ENCODE measurements at places on chromosomes 2 and 18.

DNA sequence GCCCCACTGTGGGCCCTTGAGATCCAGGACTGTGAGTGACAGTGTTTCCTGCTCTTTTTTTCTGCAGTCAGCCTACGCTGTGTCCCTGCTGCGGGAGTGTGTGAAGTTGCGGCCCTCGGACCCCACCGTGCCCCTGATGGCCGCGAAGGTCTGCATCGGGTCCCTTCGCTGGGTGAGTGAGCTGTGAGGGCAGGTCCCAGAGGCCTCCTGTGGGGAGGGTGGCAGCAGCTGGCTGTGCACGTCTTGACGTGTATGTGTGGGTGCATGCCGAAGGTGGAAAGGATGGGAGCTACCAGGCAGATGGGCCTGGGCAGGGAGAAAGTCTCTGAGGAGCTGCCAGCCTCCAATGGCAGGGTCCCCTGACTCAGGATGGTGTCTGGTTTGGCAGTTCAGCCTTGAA lies 95.7 kb upstream of the MCFD2 start:
- DNase-seq = no peak

DNA sequence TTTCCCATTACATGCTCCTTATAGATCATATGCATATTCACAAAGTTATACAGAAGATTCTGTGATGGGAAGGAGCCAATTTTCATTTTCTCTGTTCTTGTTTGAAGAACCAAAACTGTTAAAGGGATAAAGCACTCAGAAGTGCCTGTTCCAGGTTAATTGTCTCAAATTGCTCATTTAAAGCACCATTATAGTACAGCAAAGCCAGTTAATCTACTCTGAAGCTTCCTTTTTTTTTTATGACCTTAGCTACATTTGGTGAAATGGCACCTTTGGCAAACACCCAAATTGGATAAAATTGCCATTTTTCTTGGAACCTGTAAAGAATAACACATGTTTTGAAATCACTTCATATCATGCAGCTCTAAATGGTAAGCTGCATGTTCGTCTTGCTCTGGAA lies 1092.3 kb downstream of the BCL11A start:
- no peak for DNase-seq

GRCh38 chr2:138037090-138037489 lies 72.8 kb downstream of the HNMT start:
- DNase-seq = no peak

DNA sequence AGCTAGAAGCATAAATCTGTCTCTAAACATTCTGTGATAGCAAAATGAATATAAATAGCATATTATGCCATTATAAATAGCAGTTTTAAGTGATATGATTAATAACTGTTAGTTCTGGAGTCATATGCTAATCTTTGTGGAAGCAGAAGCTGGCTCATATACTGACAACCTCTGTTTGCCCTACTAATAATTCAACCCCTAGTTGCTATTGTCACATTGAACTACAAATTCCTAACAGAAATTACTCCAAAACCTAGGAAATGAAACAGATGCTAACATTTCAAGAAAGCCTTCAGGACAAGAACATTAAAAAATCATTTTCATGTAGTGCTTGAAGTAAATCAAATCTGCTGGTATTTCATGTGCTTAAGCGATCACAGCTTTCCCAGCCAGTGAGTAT lies 28.2 kb downstream of the CALCRL start:
- no peak for DNase-seq

- DNase-seq = no peak
Measured at GRCh38 chr2:163319006-163319405, 416.8 kb downstream of the FIGN start.

DNA sequence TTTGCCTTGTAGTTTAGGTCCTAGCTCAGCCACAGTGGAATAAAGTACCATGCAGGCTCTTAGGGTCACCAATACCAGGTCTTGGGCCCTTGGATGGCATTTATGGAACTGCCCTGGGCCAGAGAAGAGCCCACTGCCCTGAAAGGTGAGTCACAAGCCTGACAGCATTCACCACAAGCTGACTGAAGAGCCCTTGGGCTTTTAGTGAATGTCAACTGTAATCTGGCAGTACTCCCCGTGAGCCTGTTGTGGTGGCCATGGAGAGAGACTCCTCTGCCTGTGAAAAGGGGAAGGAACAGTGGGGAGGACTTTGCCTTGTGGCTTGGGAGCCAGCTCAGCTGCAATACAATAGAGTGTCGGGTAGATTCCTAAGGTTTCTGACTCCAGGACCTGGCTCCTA lies 1389.7 kb downstream of the DSC3 start:
- DNase-seq = no peak

GRCh38 chr2:223956300-223956699 lies 963 bp upstream of the MRPL44 start:
- no peak for DNase-seq

DNA sequence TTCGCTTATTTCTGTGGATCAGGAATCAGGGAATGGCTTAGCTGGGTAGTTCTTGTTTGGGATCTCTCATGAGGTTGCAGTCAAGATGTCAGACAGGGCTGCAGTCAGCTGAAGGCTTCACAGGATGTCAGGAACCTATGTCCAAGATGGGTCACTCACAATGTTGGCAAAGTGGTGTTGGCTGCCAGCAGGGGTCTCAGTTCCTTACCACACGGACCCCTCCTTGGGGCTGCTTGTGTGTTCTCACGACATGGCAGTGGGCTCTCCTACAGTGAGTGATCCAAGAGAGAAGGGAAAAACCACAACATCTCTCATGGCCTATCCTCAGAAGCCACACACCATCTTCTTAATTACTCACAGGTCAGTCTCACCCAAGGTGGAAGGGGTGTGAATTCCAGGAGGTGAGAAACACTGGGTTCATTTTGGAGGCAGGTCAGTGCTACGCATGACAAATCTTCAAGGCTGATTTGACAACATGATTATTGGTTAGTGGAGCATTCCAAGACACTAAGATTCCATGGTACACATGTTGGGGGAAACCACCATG lies 1.3 kb upstream of the ANTXR1 start:
- no peak for DNase-seq

DNA sequence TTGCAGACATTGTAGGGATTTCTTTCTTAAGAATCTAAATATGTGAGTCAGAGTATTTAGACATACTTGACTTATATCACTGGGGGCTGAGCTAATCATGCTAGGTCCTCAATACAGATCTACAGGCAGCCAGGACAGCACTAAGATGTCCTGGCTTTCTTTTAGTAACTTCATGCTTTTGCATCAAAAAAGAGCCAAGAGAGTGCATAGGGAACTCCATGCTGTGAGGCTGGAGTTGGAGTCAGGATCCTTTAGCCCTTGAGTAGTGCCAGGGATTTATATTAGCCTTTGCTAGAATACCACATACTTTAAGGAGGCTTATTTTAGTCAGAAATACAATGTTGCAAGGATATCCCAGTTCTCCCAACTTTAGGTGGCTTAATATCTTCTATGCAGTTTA lies 289.7 kb downstream of the CCDC85A start:
- DNase-seq = no peak

DNA sequence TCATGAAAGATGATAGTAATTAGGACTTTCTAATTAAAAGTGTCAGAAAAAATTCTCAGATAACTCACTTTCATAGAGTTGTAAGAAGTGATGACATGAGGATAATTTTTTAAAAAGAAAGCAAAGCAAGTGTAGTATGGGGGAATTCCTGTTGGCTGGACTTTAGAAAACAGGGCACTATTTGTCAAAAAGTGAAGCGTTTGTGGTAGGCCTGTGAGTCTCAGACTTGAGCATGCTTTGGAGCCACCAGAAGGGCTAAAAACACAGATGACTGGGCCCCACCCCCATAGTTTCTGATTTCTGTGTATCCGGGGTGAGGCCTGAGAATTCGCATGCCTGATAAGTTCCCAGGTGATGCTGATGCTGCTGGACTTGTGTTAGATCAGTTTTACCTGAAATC lies 222.6 kb upstream of the LRRTM1 start:
- DNase-seq = no peak

DNA sequence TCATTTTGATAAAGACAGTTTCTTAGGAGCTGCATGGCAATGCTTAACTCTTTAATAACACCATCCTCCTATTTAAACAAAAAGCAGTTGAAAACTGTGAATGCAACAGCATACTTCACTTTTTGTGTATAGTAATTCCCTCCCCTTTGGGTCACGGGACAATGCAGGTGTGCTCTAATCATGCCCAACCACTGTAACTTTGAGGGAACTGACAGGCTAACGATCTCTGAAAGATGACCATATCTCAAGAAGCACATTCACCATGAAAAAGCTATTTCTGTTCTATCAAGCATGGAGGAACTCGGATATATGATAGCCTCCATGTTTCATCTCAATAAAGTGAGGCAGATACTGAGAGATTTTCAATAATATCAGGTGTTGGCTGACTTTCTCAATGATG lies 81.1 kb upstream of the CD226 start:
- no peak for DNase-seq

- no peak for DNase-seq
Measured at GRCh38 chr18:24429188-24429587, 2.7 kb downstream of the IMPACT start.

GRCh38 chr2:29706171-29706720 lies 215.1 kb downstream of the ALK start:
- no peak for DNase-seq

DNA sequence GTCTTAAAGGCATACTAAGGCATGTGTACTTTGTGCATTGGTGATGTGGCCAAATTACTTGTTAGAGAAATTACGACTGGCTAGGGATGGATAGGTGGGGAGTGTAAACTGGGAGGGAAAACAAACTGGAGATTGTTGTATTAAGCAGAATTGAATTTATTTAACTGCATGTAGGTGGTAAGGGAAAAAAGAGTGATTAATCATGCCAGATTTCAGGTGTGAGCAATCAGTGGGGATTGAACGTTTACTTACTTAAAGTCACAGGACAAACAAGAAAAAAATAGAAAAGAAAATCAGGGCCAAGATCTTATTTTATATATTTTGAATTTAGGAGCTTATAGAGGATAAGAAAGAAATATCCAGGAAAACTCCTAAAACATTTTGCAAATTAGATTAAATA lies 88.6 kb downstream of the GULP1 start:
- no peak for DNase-seq

DNA sequence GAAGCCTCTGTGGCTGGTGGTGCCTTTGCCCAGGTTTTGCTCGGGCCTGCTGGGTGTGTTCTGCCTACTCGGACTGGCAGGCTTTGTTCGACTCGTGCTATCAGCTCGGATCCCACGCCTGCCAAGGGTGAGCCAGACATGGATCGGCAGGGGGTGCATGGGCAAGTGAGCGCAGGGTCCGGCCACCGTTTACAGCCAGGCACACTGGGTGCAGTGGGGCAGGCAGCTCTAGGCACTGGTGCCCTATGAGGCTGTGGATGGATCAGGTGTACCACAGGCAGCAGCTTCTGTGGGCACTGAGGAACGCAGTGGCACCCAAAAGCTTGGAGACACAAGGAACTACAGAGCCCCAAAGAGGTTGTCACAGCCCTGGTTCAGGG lies 25.6 kb downstream of the MARCHF7 start:
- DNase-seq = no peak

- no peak for DNase-seq
Measured at GRCh38 chr2:45777996-45778719, 126.7 kb downstream of the PRKCE start.

- no peak for DNase-seq
Measured at GRCh38 chr2:179201869-179202268, 62.8 kb downstream of the SESTD1 start.

DNA sequence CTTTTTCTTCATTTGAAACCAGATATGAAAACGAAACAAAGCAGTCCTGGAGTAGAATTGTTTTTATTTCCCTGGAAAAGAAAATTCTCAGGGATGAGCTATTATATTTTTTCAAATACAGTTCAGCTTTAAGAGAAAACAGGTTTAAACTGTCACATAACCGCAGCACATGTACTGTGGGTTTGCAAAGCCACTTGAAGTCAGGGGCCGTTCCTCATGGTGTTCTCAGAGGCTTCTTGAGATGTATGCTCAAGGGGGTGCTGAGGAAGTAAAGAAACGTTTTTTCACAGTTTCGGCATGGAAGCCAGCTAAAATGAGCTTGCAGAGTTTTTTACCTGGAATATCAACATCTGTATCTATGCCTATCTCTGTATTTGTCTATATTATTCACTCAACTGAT lies 225.3 kb downstream of the MC4R start:
- no peak for DNase-seq

DNA sequence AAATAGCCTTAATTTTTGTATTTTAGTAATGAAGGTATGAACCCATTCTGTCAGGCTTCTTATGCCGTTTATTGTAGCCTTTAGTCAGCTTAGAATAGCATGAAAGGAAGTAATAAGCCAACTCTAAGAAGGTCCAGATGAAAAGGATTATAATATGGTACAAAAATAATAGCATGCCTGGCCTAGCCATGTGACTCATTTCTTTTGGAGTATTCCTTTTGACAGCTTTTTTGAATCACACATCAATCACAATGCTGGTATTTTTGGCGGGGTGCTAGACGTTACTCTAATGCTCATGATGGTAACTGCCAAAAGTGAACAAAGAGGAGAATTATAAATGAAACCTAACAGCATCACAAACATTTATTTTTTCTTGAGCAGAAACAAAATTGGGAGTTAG lies 19.9 kb downstream of the FMNL2 start:
- DNase-seq = no peak

GRCh38 chr2:235021752-235022151 lies 69.9 kb downstream of the SH3BP4 start:
- DNase-seq = no peak

DNA sequence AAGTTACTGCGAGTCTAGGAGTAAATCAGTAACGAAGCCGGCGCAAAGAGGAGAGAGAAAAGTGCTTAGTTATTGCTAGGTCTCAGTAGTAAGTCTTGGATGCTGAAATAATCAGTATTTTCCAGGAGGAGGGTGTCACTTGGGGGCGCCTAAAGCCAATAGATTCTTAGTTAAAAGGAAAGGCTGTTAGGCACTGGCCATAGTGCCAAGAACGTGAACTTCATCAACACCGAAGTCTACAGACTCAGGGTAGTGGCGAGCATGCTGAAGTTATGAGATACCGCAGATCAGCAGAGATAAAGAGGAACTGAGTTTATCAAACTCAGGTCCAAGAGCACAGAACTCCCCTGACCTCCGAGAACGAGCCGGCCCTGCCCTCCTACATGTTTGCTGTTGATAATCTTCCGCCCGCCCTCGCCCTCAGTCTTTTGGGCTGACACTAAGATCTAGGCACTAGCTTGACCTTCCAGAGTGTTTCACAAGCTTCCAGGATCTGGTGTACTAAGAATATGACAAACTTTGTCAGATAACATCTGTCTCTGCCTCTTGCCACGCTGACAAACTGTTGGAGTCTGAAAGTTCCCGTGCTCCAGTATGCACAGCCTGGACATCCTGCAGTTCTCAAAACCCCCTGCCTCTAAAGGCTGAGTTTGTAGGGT lies 49.2 kb downstream of the CYB5A start:
- no peak for DNase-seq

DNA sequence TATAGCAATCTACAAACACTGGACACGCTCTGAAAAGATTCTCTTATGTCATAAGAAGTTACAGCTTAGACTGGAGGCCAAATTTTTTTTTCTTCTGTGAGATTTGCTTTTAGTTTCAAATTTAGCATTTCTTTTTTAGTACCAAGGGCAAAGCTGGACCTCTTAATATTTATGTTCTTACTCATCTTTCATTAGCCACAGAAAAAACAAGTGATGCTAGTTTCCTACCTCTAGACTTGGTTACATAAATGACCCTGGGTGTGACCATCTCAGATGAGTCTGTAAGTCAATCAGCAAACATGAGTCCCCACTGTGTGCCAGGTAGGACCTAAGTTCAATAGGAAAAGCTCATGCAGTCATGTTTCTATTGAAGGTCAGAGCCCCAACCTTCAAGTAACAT lies 94.4 kb downstream of the MEP1B start:
- no peak for DNase-seq
